ENCODE measurements at places on chromosomes 2 and 18.

DNA sequence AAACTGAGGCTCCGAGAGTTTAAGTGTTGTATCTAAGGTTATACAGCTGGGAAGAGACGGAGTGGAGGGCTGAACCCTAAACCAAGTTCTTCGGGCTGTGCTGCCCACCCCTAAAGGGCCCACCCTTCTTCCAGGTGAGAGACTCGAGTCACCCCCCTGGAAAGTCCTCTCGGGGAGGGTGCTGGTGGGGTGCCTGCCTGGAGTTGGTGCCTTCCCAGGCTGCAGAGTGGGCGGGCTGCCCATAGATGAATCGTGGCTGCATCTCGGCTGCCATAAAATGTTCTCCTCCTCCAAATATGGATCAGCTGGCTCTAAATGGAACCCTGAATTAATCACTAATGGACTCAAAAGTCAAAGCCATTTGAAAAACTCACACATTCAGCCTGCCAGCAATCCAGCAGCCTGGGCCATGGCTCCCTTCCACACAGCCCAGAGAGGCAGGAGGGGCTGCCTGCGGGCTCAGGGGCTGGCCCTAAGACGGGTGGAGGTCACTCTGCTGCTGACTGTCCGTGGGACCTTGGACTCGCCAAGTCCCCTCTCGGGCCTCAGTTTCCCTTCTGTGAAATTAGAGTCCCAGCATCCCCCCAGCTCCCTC is 7.7 kb downstream of the CIB4 start:
- DNase-seq, result no peak

- no peak for DNase-seq
These were observed 1136.0 kb downstream of the SUCLG1 start for GRCh38 chr2:83323038-83323437.

DNA sequence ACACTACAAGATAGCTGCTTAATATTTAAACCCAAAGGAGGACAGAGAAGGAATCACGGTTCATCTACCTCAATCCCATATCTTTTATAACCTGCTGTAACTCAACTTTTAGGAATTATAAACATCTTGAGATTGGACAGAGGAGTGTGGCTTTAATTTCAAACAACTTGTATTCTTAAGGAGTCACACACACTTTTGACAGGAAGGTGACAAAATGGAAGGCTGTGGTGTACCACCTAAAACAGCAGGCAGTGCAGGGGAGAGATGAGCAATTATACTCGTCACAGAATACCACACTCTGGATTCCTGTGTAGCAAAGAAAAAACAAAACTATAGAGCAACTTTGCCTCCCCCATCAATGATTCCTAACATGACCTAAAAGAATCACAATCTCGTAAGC is 194.8 kb downstream of the ZEB2 start:
- DNase-seq, result no peak

DNA sequence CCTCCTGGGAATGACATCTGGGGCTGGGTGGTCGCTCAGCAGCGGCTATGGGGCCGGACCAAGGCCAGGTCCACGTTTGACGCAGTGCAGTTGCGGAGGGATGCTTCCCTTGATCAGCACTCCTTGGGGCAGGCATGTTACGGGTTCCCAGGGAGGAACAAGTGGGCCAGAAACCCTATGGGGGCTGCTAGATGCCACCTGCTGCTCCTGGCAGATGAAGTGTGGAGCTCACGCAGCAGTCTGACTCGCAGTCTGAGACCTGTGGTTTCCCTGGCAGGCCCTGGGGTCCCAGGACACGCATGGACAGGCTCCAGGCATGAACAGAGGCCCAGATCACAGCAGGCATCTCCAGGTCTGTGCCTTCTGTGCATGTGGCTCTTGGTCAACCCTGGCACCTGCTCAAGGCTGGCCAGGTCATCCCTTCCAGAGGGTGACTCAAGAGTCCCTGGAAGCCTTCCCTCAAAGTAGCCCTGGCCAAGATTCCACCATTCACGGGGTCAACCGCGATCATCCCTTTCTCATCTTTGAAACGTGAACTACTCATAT is 20.0 kb downstream of the KCNF1 start:
- DNase-seq, result no peak

DNA sequence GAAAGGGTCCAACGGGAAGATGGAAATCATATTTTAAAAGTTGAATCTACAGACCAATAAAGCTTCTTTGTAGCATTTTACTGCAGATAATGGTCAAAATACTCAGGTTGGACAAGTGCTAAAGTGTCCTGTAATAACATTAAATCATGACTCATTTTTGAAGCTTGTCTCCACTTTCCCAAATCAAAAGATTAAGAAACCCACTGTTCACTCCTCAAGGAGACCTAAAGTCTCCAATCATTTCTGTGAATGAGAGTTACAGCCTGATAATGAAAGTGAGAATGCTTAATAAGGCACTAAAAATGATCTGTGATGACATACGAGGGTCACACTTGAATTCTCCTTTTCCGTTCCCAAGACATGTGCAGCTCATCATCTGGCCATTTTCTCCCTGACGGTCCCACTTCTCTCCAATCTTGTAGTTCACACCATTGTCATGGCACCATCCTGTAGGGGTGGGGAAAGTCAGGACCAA is 53.4 kb downstream of the ATIC start:
- no peak for DNase-seq

GRCh38 chr2:74507926-74508520 is 528 bp upstream of the PCGF1 start:
- DNase-seq, result no peak

DNA sequence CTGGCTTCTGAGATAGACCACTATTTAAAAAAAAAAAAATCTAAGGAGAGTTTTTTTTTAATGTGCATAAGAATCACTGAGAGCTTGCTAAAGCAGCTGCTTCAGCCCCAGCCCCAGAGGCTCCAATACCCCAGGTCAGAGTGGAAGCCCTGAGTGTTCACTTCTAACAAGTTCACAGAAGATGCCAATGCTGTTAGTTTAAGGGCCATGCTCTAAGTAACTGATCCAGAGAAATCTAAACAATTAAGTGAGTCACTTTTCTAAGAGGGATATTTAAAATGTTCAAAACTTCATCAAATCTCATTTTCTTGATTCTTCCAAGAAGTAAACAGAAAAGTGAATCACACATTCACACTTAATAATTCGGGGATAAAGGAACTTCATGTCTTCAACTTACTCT is 126.4 kb upstream of the CD226 start:
- DNase-seq, result no peak

- DNase-seq, result peak; percentile 63
These were observed 7.0 kb upstream of the EPG5 start for GRCh38 chr18:45974088-45974536.

DNA sequence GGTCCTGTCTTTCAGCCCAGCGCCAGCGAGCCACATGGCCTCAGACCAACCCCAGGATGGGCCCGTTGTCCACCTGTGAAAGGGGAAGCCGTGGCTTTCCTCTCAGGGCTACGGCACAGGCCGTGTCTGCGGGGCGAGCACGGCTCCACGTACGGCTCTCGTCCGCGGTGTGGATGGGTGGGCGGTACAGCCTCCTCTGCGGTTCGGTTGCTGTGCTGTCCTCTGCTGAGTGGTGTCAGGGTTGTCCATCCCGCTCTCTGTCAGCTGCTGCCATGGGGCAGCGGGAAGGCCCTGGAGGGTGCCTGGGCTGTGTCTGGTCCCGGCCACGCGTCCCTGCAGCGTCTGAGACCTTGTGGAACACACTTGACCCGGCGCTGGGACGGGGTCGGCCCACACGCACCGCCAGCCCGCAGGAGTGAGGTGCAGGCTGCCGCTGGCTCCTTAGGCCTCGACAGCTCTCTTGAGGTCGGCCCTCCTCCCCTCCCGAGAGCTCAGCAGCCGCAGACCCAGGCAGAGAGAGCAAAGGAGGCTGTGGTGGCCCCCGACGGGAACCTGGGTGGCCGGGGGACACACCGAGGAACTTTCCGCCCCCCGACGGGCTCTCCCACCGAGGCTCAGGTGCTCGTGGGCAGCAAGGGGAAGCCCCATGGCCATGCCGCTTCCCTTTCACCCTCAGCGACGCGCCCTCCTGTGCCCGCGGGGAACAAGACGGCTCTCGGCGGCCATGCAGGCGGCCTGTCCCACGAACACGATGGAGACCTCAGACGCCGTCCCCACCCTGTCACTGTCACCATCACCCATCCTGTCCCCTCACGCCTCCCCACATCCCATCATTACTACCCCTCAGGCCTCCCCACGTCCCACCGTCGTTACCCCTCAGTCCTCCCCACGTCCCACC is 128.7 kb downstream of the NFATC1 start:
- DNase-seq, result peak; percentile 38

DNA sequence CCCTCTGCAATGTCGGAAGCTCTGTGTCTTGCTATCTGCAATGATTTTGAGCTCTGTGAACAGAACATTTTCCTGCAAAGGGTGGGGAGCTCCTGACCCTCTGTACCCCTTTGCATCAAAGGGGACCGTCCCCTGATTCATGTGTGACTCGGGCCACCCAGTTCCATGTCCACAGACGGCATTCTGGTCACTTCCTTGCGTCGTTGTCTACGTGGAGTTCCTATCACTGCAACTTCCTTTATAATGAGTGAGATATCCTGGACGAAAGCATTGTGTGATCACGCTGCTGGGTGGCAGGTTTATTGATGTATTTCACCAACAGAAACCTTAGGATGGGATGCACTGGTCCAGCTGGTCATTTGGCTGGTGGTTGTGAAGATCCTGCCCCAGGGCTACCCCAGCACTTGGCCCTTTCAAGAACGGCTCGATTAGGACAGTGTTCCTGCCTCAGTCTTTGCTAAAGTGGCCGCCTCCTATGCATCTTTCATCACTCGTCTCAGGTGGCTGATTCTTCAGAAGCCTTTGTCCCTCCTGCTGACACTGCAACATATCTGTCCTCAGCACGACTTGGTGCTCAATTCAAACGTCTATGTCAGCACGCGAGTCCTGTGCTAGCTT is 202.7 kb downstream of the ACKR3 start:
- no peak for DNase-seq
